ENCODE measurements at places on chromosomes 6 and 20.

- ATAC-seq: no peak
Observed at GRCh38 chr6:144585217-144585814, 300.2 kb downstream of the UTRN start.

- ATAC-seq: no peak
Observed at GRCh38 chr6:42689371-42689770, 33.0 kb downstream of the PRPH2 start.

- ATAC-seq: peak; percentile 78
Observed at GRCh38 chr6:167826230-167826895, 348 bp upstream of the AFDN start.

- ATAC-seq: no peak
Observed at GRCh38 chr20:62723351-62723750, 14.7 kb downstream of the NTSR1 start.

GRCh38 chr20:19298652-19299051, 86.2 kb downstream of the SLC24A3 start:
- ATAC-seq: no peak

- no peak for ATAC-seq
Observed at GRCh38 chr6:158625881-158626305, 18.6 kb downstream of the DYNLT1 start.

GRCh38 chr6:35967076-35967774, 46.3 kb upstream of the SRPK1 start:
- ATAC-seq: no peak

- no peak for ATAC-seq
Observed at GRCh38 chr20:9699181-9699580, 139.7 kb downstream of the PAK5 start.

GRCh38 chr6:111445861-111446267, 37.2 kb downstream of the REV3L start:
- ATAC-seq: no peak

DNA sequence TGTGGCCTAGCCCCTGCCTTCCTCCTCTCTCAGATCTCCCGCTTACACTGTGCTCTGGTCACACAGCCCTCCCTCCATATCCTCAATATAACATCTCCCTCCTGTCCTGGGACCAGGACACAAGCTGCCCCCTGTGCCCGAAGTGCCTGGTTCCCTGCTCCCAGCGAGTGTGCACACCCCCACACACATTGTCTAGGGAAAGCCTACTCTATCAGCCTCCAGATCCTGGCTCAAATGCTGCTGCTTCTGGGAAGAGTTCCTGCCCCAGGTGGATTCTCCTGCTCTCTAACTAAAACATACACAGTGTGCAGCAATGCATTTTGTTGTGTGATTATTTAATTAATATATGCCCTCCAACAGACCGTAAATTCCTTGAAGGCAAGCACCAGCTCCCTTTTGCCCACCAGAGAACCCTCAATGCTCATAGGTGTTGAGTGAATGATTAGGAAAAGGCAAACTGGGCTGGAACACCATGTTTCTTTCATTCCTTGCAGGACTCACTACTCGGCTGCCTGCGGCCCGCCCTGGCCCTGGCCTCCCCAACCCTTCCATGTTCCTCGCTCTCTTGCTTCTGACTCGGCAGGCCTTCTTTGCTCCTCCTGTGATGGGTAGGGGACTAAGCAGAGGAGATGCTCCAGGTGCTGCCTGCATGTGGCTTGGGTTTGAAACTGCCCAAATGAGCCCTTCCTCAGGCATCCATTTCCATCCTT, 194.6 kb downstream of the ZDHHC14 start:
- ATAC-seq: no peak

DNA sequence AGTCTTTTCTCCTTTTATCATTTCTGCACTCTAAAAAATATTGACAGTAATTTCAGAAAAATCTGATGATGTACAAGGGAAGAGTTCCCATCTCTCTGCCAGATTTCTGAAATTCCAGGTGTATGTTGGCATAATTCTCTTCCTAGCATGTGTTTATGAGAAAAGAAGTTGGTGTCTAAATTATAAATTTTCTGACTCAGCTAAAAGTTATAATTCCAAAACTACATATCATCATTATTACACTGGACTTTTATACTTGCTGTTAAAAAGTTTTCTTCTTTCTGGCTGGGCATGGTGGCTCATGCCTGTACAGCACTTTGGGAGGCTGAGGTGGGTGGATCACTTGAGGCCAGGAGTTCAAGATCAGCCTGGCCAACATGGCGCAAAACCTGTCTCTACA, 135.7 kb upstream of the SAMD5 start:
- ATAC-seq: no peak

- ATAC-seq: no peak
Observed at GRCh38 chr20:60249436-60249835, 291.2 kb downstream of the CDH26 start.

DNA sequence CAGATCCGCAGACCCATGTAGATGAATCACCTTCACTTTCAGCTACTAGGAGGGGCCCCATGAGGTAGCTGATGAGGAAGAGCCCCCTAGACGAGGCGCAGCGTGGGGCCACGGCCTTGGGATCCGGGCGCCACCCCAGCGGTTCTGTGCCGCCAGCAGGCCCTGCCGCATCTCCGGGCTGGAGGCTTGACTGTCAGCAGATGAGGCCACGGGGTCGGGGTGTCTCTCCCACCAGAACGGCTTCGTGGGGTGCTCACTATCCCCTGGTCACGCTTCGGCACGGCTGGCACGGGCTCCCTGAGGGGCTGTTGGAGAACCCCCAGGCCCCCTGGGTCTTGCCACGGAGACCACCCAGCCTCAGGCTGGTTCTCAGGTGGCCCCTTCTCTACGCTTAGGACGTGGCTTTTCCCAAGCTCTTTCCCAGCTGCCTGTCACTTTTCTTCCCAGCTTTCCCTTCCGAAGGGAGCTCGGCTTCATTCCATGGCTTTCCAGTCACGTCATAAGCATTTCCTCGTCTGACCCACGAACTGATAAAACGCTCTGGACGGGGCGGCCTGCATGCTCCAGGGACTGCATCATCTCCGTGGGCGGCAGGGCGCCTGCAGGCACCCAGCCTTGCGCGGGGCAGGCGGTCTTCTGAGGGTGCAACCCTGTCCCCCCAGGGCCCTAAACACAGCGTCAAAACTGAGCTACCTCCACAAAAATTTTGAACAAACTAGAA, 85.9 kb downstream of the THBS2 start:
- no peak for ATAC-seq

DNA sequence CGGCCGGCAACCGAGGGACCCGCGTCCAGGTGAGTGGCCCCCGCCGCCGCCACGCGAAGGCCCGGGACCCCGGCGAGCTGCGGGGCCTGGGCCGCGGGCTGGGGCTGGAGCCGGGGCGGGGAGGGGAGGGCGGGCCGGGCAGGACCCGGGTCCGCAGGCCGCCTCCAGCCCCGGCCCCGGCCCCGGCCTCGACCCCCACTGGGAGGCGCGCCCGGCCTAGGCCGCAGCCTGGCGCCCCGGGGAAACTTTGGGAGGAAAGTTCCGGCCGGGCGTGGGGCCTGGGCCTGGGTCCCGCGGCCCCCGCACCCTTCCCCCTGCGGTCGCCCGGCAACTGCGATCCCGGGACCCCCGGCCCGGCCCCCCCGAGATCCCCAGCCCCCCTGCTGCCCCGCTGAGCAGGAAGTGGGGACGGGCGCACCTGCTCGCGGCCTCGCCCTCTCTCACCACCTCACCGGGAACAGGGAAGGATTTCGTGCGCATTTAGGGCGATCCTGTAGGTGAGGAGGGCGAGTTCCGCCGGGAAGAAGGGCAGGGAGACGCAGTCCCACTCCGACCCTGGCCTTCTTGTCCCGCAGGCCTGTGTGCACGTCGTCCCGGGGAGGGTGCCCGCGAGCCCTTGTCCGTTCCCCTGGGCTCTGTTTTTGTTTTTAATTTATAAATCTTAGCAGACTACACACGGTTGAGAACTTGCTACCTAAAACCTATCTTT, 402 bp downstream of the OSBPL2 start:
- ATAC-seq: no peak
